ENCODE measurements at places on chromosomes 2 and 18. TPM values are rescaled to one million over a fixed set of nuclear protein-coding genes. Genes with fewer than 3 reads are reported as not detected.

The DLX1 gene
- total RNA-seq: not detected

The CCDC148 gene
- 5.0 TPM for total RNA-seq

The PFN4 gene
- total RNA-seq: 39.8 TPM

The RAX gene
- total RNA-seq: not detected

The CD8A gene
- total RNA-seq: 0.31 TPM
